ENCODE measurements at places on chromosomes 7 and 10.

- DNase-seq: no peak
Observed at GRCh38 chr10:34698979-34699378, 116.1 kb downstream of the PARD3 start.

DNA sequence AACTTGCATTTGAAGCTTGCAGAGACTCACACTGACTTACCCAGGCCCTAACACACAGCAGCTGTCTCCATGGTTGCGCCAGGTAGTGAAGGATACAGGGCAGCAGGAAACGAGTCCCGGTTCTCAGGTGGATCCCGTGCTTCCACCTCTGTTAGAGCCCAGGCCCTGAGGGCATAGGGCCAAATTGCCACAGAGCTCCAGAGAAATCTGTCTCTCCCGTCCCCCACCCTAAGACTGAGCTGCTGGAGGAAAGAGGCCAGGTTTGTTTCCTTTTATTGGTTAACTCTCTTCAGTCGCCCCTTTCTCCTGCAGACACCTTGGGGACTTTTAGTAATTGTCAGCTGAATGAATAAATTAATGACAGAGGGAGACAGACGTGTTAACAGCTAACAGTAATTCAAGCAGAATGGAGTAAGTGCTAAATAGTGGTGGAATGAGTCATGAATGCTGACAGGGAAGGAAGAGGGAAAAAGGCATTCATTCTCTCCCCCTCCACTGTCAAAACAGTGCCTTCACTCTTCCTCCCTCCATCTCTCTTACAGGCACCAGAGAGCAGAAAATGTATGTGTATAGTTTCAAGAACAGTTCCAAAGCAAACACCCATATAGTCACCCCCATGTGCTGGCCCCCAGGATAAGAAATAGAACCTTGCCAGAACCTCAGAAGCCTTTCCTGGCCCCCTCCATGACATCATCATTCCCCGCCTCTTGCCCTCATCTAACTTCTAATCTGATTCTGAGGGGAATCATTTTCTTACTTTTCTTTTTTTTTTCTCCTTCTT lies 16.8 kb upstream of the DLG5 start:
- DNase-seq: peak; percentile 20

- no peak for DNase-seq
Observed at GRCh38 chr7:18572154-18572553, 76.6 kb downstream of the HDAC9 start.

GRCh38 chr7:98229441-98229840 lies 18.2 kb downstream of the BHLHA15 start:
- no peak for DNase-seq
